Fibroblast of the aortic adventitia (primary cell): ENCODE measurements at places on chromosomes 1 and 21.

DNA sequence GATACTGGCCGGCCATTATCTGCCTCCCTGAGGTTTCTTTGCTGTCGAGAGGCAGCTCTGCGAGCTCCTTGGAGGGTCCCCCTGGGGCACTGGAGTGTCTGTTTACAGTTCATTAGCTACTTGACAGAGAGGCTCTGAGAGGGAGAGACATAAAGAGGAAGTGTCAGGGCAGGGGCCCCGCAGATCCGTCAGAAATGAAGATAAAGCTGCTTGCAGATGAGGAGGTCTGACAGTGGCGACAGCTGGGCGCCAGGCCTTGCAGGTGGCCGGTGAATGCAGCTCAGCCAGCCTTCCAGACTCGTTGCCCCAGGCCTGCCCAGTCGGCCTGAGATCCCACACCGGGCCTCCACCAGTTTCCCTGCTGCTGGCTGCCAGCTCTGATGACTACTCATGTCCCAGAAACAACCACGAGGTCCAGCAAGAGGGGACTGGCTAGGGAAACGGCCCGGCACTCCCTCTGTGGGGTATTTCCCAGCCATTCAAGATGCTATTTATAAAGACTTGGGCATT lies 84.7 kb downstream of the DISP3 start:
- DNase-seq = peak; percentile 2

DNA sequence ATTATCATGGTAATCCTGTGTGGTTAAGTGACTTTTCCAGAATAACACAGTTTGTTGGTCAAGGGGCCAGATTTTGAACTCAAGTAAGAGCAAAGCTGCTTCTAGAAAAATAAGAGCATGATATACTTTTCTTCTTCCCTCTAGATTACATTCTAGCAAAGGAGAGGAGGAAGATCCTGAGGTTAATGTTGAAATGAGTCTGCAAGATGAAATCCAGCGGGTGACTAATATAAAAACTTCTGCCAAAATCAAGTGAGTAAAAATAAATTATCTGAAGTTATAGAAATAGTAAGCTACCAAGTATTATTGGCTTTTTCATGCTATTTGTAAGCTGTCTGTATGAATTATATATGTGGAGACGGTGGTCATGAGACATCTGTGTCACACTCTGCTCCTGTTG lies 12.8 kb downstream of the WDR3 start:
- DNase-seq = peak; percentile 62

DNA sequence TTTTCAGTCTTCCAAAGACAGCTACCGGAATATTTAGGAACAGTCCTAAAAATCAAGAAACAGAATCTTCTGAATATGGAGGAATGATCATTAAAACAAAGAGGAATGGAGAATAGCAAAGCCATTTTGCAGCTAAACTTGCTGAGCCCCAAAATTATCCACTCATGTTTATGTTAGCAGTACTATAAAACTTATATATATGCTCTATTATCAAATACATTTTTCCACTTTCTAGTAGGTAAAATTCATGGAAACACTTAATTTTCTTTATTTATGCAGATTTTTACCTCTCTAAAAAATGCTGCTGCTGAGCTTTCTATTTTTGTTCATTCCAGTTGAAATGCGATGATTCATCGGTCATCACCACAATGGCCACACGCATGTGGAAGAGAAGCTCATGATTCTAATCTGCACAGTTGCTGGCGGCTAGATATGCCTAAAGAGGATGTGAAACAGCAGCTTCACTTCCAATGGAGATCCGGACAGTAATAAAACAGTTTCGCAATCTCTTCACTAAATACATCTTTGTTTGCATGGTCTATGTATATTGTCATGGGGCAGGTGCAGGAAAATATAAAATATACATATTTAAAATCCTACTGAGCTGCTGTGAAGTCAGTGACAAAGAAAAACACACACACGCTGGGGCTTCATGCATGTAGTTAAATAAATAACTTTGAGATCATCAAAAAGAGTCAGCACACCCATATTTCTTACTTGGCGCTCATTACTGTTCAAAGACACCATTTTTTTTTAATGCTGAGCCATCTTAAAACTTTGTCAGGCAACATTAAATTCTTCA lies 292.2 kb downstream of the SMYD3 start:
- peak; percentile 88 for DNase-seq

DNA sequence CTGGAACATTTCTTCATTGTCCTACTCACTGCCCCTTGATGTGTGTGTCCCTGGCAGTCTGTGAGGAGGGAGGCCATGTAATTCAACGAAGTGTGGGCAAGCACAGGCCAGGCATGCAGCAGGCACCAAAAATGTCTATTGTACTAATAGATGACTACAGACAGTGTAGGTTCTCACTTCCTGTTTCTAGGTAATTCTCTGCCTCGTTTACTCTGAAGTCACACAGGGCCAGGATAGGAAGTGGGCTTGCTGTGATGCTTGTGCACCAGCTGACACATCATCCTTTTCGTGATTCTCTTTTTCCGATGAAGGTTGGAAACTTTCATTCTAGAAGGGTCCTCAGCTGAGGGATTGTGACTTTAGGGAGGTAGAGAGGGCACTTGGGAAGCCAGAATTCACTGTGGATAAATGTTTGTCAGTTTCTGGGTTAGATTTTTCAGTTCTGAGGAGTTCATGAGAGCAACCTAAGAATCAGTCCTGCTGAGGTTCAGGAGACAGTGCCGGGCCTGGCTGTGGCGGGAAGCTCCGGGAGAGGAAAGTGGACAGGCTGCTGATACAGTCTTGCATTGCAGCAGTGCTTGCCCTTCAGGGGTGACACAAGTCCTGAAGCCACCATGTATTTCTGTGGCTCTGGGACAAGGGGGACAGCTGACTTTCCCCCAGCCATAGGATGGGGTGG lies 4.3 kb upstream of the CSF1 start:
- DNase-seq = no peak

DNA sequence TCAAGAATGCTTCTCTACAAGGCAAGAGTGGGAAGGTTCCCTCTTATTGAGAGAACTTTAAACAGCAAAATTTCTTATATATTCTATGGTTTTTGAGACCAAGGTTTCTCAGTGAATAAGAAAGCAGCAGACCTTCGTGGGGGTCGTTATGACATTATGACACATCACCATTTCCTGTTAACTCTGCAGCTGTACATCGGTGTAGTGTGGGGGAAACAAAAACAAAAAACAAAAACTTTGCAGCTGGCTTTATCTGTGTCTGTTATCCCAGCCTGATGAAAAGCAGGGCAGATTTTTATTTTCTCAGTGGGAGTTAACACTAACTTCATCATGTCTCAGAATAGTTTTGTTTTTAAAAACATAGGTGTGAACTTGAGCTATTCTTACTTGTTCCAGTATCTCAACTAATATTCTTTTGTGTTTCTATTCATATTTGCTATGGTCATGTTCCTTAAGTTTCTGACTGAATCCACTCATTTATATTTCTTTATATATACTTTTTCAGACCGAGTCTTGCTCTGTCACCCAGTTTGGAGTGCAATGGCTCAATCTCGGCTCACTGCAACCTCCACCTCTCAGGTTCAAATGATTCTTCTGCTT lies 2.1 kb downstream of the SDE2 start:
- DNase-seq = peak; percentile 7

- DNase-seq = no peak
These were observed 331.3 kb upstream of the PROX1 start for GRCh38 chr1:213656503-213656902.

GRCh38 chr1:85568660-85569059 lies 11.9 kb upstream of the CCN1 start:
- DNase-seq = no peak

- peak; percentile 67 for DNase-seq
These were observed 1.4 kb upstream of the ABCA4 start for GRCh38 chr1:94122201-94122970.
